ENCODE measurements at places on chromosomes 13 and 19. TPM values are rescaled to one million over a fixed set of nuclear protein-coding genes. Genes with fewer than 3 reads are reported as not detected.

NUMBL gene
- total RNA-seq: 5.2 TPM

FOSB gene
- total RNA-seq: 424 TPM

SULT2A1 gene
- not detected for total RNA-seq

ARL11 gene
- total RNA-seq: 0.11 TPM

DNA sequence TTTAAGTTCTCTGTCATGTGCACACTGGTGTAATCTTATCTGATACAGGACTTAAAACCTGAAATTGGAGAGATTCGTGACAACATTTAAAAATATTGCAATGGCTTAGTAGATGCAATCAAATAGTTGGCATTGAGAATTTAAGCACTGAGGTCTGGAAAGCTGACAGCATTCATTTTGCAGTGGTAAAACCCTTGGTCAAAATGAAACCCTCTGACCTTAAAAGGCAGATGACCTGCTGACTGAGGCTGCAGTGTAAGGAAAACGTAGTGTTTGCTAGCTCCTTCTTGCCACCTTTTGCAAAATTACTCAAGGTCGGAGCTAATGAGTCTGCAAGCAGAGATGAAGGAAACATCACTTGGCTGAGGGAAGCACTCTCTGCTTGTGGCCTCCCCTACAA lies 150.6 kb downstream of the KCTD12 start:
- DNase-seq: no peak

GRCh38 chr19:19213426-19214158 lies 1.8 kb downstream of the NCAN start:
- no peak for DNase-seq

- no peak for DNase-seq
Observed at GRCh38 chr19:11064831-11065303, 24.4 kb upstream of the LDLR start.

DNA sequence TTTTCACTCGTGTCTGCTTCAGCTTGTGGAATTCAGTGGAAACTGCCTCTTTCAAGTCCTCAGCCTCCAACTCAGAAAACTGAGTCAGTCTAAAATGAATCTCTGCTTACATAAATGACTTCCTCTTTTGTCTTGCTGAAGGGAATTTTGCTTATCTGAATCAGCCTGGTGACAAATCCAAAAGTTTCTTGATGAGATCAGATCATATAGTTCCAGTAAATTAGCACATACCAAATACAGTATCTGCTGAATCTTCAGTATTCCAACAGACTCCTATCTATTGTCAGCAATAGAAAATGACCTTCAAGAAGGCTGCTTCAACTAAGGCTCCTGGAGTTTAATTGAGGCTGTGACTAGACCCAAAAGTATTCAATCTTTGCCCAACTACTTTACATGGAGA lies 290.0 kb downstream of the MZT1 start:
- peak; percentile 1 for DNase-seq

- DNase-seq: no peak
Observed at GRCh38 chr13:30666113-30666512, 48.4 kb downstream of the USPL1 start.

DNA sequence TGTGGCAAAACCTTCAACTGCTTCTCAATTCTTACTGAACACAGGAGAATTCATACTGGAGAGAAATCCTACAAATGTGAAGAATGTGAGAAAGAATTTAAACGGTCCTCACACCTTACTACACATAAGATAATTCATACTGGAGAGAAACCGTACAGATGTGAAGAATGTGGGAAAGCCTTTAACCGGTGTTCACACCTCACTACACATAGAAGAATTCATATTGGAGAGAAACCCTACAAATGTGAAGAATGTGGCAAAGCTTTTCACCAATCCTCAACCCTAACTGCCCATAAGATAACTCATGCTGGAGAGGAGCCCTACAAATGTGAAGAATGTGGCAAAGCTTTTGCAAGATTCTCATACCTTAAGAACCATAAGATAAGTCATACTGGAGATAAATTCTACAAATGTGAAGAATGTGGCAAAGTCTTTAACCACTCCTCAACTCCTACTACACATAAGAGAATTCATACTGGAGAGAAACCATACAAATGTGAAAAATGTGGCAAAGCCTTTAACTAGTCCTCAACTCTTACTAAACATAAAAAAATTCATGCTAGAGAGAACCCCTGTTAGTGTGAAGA lies 111.7 kb downstream of the ZNF100 start:
- DNase-seq: no peak

DNA sequence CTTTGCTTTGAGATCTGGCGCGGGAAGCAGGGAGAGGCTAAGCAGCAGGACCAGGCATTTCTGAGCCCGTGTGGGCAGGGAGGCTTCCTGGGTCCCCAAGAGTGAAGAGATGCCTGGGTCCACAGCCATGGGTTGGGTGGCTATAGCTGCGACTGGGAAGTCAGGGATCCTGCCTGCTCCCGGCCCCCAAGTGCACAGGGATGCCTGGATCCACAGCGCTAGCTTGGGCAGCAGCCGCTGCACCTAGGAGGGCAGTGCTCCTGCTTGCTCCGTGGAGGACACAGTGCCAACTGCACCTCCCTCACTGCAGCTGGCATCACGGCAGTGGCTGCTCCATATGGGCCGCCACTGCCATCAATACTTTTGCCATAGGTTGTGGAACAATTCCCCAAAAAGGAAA lies 384.7 kb downstream of the PCDH9 start:
- no peak for DNase-seq

- DNase-seq: no peak
Observed at GRCh38 chr13:27973961-27974662, 5.0 kb upstream of the CDX2 start.

GRCh38 chr19:49906879-49907564 lies 10.3 kb upstream of the IL4I1 start:
- DNase-seq: no peak

DNA sequence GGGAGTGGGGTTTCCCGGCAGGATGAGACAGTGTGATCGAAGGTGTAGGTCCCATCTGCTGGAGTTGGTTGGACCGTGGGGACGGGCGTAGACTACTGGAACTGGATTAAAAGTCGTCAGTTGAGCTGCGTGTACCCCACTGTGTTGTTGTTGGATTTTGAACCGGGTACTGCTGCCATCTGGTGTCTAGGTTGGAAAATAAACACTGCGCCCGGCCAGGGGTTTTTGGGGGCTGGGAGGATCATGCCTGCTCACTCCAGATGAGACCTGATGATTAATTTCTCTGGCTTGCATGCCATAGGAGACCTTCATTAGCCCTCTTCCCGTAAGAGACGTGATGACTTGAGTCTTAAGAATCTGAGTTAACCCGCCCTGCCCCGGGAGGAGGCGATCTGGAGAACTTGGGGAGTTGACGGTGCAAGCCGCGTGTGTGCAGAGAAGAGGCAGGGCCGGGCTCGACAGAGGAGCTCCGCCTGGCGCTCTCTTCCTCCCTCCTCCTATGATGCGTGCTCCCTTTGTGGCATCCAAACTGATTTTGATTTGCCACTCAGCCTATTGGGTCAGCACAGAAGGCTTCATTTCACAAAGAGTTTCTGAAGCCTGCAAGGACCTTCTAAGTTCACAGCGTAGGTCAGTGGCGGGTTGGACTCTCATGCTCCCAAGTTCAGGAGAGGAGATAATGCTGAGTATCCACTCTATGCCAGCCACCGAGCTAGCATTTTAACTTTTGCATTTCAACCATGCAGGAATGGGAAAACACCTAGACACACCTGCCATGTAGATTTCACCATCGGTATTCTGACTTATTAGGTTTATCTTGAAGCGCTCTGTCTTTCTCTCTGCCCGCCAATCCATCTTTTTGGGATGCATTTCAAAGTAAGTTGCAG lies 2.7 kb downstream of the UHRF1 start:
- peak; percentile 61 for DNase-seq

DNA sequence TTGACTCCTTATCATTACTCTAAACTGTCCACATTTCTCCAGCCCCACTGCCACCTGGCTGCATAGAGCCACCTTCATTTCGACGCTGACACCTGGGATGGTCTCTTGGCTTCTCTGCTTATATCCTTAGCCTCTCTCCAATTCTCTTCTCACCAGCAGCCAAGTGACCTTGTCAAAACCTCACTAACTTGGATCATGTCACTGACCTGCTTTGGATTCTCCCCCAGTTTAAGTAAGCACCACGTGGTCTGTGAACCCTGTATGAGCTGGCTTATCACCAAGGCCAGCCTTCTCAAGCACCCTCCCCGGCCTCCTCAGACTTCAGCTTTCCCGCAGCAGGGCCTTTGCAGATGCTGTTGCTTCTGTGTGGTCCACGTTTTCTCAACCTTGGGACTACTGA lies 12.3 kb upstream of the GGACT start:
- DNase-seq: no peak

DNA sequence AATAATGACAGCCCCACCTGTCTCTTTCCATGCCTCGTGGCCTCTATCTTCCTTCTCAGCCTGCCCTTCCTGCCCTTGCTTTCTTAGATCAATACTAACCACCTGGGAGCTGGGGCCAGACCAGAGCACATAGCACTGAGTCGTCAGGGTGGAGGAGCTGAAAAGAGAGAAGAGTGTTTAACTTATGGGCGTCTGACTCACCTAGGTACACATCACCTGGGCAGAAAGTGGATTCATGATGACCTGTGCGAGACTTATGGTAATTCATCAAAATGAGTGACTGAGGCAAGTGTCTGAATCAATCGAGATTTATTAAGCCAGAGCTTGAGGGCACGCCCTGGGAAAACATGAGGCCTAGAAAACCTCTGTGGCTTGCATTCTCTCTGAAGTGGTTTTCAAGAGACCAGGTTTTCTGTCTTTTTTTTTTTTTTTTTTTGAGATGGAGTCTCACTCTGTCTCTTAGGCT lies 19.2 kb downstream of the CEACAM6 start:
- DNase-seq: peak; percentile 20

GRCh38 chr19:23070353-23071146 lies 46.3 kb upstream of the ZNF730 start:
- no peak for DNase-seq

Data from CD4-positive, alpha-beta T cell (primary cell).